ENCODE measurements at places on chromosomes 6 and 20. TPM values are rescaled to one million over a fixed set of nuclear protein-coding genes. Genes with fewer than 3 reads are reported as not detected.

DNA sequence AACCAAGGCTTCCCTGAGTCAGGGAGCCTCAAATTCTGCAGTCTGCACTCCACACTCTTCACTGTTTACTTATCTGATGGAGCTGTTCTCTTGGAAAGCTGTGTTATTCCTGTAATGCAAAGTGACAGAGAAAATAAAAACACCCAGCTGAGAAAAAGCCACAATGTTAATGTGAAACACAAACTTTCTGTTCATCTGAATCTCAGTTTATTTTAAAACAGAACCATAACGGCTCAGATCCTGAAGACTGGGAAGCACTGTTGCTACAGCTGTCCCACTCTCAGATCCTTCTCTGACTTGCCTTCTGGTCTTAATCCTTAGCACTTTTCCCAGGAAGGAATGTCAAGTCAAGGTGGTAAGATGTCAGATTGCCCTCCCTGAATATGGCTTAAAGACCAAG is 736.6 kb downstream of the DHX35 start:
- no peak for DNase-seq

Gene MANEA
- total RNA-seq = 11.9 TPM

Gene CCN6
- not detected for total RNA-seq

Gene HEY2
- not detected for total RNA-seq
